HFF-Myc (cell line): ENCODE measurements at places on chromosomes 6 and 20.

DNA sequence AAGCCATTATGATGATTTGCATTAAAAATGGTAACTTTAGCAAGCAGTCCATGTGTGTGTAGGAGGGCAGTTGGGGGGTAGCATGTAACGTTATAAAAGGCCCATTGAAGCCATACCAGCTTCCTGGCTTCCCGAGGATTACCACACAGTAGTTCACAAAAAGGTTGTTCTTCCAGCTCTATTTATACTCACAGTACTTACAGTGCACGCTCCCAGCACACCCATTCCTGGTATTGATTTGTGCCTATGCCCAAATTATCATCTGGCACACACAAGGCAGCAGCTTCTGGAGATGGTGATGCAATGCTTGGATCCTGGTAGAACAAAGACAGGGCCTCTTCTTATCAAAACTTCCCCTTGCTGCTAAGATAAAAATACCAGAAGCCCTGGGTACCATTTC, 436.8 kb downstream of the HAO1 start:
- no peak for DNase-seq

DNA sequence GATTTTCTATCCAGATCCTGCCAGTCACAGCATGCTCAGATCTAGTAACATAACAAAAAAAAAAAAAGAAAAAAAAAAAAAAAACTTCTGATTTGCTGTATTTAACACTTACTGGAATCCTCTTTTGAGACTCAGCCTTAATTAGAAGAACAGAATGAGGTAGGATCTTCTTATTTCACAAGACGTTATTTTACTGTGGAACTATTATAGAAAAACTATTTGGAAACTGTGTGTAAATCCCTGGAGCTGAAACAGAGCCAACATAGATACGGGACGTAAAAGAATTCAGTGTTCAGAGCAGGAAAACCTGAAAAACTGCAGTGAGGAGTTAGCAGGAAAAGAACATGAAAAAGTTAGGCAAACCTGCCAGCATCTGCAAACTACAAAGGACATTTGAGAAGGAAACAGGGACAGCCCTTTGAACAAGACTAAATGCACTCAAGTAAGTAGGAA, 3.4 kb upstream of the ZNF217 start:
- DNase-seq: no peak

DNA sequence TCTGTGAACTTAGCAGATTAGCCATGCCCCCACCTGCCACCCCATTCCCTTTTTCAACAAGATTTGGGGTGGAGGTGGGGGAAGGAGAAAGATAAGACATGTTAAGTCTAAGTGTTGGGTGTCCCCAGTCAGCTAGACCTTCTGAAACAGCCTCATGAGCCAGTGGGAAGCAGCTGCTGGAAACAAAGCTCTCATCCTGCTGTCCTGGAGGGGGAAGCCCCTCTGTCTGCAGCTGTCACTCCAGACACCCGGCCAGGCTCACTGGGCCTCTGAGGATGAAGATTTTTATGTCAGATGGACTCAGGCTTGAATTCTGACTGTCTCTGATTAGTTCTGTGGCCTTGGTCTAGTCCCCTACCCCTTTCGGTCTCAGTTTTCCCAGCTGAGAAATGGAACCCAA, 1.1 kb downstream of the BPIFB3 start:
- no peak for DNase-seq

- no peak for DNase-seq
Measured at GRCh38 chr6:43276577-43277305, 21.3 kb upstream of the SLC22A7 start.

GRCh38 chr6:3205913-3206312, 21.5 kb downstream of the TUBB2B start:
- DNase-seq: no peak

GRCh38 chr20:17759449-17759848, 59.7 kb downstream of the BANF2 start:
- DNase-seq: no peak

GRCh38 chr20:9557411-9557810, 43.0 kb downstream of the LAMP5 start:
- DNase-seq: no peak

DNA sequence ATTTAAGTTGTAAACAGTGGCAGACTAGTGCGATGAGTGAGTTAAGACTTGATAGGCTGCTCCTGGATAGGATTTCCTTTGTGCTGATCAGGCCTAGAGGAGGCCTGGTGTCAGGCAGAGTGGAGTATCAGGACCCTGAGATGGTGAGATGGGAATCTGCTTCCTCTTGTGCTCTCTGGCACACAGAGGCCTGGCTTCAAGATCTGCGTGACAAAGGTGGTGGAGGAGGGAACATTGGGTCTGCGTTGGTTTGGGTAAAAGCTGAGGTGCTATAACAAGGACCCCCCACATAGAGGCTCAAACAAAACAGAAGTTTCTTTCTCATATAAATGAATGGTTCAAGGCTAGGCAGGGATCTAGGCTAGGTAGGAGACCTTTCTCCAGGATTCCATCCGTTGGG, 20.3 kb downstream of the SCAND1 start:
- no peak for DNase-seq

DNA sequence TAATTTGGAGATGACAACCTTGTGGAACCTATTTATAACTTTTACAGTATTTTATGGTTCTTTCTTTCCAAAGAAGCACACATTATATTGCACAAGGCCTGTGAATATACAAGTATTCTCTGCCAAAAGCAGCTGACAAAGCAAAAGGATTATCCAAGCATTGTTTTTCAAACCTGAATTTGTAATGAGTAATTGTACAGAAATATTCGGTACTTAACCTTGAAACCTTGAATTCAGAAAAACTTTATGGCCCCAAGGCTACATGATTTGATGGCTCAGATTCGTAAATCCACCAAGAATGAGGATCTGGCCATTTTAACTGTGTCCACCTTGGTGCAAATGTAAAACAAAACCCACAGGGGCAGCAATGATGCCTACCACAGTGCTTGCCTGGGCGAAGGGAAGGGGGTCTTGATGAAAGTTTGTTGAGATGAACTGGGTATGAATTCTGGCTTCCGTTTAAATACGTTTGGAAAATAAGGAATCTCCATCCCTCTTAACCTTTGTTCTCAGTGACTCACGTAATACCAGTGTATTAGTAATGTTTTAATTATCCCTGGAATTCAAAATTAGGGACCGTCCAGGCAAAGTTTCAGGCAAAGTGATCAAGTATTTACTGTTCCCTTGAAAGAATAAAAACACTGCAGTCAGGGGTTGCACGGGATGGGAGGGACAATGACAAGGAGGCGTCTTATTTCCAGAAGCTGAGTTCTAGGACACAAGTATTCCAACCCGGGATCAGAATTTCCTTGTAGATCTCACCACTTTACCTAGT, 2.7 kb upstream of the RBM24 start:
- peak; percentile 32 for DNase-seq

- DNase-seq: no peak
Measured at GRCh38 chr20:52682237-52682636, 289.9 kb upstream of the TSHZ2 start.

DNA sequence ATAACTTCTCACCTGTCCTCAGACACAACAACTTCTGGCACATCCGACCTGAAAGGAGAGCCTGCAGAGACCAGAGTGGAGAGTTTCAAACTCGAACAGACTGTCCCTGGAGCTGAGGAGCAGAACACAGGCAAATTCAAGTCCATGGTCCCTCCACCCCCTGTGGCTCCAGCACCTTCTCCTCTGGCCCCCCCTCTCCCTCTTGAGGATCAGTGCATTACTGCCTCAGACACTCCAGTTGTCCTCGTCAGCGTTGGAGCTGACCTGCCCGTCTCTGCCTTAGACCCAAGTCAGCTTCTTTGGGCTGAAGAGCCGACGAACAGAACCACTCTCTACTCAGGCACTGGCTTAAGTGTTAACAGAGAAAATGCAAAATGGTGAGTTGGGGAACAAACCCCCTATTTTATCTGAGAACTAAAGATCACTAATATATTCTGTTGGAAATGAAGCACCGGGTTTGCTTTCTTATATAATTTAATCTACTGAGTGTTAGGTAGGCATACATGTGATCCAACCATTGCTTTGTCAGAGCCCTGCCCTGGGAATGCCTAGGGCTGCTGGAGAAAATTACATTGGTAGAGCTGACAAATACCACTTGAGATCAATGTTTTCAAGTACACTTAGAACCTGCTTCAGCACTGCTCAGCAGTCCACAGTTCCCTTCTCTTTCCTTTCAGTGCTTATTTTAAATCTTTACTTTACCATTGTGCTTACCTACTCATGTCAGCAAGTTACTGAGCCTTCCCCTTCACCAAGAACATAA, 77.5 kb upstream of the LTV1 start:
- no peak for DNase-seq

GRCh38 chr6:56004426-56004825, 129.0 kb upstream of the BMP5 start:
- DNase-seq: no peak

DNA sequence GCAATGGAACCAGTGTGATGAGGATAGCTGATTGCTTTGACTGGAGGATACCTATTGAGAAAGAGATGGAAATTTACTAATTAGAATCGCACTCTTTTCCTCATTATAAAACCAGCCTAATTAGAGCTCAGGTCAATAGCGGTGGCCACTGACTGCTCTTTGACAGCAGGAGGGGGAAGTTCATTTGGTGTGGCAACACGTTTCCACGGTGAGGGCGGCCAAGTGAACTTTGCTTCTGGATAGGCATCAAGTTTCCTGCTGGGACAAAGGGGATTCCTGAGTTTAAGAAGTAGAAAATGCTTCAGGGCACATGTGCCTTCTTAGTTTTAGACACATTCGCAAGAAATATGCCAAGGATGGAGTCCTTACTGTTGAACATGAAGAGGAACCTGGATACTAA, 145.3 kb upstream of the NRN1 start:
- DNase-seq: no peak

DNA sequence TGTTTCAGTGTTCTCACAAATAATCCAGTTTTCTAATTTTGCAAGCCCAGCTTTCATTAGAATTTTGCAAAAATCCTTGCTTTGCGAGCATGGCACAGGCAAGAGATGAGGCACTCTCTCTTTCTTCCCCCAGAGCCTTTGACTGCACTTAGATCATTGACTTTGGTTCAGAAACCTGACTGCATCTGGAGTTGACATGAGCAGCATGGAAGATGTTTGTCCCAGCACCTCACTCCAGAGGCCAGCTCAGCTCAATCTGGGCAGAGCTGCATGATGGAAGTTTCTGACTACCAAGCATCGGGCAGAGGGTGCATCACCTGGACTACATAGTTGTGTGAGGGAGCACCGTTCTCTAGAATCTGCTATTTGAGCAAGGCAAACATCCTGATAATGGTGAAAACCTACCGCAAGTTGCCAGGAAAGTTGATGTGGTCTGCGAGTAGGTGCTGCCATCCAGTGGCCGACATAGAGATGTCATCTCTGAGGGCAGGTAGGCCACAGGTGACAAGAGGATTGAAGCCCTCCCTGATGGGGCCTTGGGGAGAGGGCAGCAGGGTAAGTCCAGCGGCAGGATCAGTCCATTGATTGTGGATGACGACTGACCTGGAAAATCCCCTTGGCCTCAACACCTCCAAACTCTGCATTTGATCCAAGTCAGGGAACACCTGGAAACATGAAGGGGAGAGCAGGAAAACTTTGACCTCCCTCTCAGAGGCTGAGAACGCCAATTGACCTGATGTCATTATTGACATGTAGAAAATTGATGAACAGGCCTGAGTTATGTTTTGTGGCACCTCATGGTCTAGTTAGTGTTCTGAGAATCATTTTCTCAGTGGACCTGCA, 3.8 kb upstream of the LPA start:
- no peak for DNase-seq

DNA sequence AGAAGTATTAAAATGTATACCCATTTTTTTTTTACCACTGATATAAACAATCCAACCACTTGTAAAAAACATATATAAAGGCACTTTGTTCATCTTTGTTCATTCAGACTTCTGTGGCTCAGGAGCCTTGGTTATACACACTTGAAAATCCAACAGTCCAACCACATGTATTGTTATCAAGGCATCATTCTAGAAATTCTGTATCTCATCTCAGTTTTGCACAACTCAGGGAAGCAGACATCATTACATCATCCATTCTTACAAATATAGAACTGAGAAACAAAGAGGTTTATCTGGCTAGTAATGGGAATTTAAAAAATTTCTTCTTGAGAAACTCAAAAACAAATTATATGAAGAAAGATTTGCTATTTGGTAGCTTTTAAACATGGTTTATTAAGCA, 88.1 kb downstream of the HMGCLL1 start:
- no peak for DNase-seq

DNA sequence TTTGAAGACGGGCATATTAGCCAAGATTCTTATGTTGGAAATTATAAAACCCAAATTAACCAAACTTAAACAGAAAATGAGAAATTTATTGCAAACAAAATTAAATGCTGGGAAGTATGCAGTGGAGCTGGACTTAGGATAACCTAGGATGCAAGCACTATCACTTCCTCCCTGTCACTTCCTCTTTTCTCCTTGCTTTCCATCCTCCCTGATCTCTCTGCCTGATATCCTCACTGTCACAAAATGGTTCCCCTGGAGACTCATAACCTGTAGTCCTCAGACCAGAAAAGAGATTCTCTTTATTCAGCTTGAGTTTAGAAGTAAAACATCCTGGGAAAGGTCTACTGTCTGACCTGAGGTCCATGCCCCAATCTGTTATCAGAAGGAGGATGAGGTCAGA, 7.4 kb upstream of the KLHL32 start:
- no peak for DNase-seq
